ENCODE measurements at places on chromosomes 2 and 18. TPM values are rescaled to one million over a fixed set of nuclear protein-coding genes. Genes with fewer than 3 reads are reported as not detected.

- peak; percentile 26 for DNase-seq
Measured at GRCh38 chr2:216694082-216694825, 1.1 kb downstream of the IGFBP5 start.

DNA sequence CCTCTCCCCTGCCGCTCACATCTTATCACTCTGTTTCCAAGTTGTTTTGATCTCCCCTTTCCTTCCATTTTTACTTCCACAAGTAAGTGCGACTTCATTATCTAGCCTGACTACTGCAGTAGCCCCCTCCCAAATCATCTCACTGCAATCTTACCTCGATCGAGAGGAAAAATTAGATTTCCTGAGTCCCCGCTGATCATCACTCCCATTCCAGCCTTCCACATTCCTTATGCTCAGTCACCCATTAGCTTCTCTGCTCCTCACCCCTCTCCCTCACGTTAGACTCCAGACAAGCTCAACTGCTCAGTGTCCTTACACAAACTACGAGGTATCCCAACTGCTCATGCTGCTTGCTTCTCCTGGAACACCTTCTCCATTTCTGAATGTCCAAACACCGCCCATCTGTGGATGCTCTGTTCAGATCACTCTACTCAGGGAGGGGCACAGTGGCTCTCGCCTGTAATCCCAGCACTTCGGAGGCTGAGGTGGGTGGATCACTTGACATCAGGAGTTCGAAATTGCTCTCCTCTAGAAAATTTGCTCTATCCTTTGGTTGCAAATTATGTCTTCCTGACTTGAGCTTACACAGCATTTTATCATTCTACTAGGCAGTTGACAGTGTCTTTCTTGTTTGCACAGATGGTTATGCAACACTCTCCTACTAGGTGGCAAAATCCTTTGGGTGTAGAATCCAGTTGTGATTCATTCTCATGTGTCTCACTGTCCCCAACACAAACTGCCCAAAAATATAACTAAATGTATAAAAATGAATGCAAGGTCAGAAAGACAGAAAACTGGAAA, 96.5 kb downstream of the INO80D start:
- DNase-seq: no peak

DNA sequence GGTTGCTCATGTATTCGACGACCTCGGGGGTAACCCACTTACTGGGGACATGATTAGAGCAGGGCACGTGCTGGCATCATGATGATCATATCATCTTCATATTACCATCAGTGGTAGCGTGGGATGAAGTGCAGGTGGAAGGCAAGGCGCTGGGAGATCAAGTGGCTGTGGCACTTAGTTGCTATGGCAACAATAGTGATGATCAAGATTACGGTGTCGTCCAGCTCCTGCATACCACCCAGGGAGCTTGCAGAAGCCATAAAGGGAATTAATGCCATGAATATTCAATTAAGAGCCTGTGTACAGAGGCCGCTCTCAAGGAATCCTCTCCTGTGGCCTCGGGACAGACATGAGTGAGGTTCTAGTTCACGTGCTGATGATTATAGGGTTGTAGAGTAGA, 237.2 kb upstream of the COPS8 start:
- no peak for DNase-seq

GRCh38 chr2:61763605-61764034, 90.2 kb downstream of the FAM161A start:
- DNase-seq: no peak

- DNase-seq: peak; percentile 30
Measured at GRCh38 chr2:28750316-28751251, 1.0 kb upstream of the PPP1CB start.

DNA sequence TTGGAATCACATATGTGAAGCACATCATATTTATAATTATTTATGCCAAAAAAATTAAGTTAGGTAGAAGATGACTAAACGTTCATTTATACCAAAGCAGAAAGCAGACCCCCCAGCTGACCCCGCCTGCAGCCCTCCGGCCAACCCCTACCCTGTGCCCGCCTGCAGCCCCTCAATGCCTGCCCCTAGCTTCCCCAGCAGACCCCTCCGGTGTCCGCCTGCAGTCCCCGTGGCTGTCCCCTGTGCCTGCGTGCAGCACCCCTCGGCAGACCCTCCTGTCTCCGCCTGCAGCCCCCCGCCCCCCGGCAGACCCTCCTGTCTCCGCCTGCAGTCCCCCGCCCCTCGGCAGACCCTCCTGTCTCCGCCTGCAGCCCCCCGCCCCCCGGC, 136.2 kb downstream of the NFATC1 start:
- no peak for DNase-seq

- DNase-seq: no peak
Measured at GRCh38 chr2:64348386-64349130, 105.4 kb upstream of the LGALSL start.

GRCh38 chr2:121220995-121221394, 64.0 kb downstream of the TFCP2L1 start:
- peak; percentile 70 for DNase-seq

DNA sequence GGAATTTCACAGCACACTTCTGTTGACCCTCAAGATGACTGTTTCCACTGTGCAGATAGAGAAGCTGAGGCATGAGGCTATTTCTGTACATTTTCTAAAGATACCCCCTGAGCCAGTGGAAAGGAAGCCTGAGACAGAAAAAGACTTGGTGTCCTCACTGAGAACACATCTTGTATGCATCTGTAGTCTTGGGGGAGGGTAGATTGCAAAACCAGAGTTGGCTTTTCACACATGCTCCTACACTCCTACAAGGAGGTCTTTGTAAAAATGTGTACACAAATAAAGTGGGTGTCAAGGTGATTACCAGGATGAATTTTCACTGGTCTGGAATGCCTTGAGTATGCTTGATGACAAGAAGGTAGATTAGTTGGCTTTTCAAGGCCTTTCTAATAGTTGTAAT, 98.0 kb downstream of the KCTD18 start:
- peak; percentile 20 for DNase-seq

DNA sequence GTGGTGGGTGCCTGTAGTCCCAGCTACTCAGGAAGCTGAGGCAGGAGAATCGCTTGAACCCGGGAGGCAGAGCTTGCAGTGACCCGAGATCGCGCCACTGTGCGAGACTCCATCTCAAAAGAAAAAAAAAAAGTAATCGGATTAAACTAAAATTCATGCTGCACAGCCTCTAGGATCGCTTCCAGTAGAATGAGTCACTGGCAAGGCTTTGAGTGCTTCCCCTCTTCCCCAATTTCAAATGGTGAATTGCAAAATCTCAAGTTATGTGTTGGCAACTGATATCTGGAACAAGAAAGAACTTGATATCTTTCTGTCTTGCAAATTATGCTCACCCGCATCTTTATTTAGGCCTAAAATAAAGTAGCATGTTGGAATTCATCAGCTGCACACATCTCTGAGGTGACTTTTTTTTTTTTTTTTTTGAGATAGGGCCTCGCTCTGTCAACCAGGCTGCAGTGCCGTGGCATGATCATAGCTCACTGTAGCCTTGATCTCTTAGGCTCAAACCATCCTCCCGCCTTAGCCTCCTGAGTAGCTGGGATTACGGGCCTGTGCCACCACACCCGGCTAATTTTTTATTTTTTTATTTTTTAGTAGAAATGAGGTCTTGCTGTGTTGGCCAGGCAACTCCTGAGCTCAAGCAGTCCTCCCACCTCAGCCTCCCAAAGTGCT, 12.7 kb downstream of the TTC39C start:
- peak; percentile 90 for DNase-seq

DNA sequence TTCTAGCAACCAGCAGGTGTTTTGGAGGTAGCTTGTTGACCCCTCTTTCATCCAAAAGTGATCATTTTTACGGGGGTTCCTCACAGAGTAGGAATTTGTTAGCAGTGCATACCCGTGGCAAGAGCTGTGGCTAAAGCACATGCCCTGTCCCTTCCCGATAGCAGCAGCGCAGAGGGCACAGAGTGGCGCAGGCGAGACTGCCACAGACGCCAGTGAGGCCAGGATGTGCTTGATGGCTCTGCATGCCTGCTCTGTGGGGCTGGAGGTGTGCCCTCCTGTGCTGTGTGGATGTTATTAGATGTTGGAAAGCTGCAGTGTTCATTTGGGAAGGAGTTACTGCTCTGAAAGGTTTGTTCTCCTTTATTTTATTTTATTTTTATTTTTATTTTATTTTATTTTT, 153.6 kb downstream of the FAM210A start:
- DNase-seq: no peak

DNA sequence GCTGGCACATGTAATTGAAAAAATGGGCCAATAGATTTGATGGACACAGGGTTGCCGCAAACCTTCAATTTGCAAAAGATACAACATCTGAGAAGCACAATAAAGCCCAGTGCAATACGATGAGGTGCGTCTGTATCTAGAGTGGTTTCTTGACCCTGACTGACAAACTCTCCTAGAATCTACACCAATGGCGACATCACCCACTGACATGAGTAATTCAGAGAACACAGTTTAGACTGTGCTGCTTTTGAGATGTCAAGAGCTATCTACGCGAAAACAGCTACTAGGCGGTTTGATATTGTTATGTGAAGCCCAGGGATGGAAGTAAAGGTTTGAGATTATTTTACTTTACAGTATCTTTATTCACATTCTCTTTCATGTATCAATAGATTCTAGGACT, 104.9 kb downstream of the EIPR1 start:
- no peak for DNase-seq

DNA sequence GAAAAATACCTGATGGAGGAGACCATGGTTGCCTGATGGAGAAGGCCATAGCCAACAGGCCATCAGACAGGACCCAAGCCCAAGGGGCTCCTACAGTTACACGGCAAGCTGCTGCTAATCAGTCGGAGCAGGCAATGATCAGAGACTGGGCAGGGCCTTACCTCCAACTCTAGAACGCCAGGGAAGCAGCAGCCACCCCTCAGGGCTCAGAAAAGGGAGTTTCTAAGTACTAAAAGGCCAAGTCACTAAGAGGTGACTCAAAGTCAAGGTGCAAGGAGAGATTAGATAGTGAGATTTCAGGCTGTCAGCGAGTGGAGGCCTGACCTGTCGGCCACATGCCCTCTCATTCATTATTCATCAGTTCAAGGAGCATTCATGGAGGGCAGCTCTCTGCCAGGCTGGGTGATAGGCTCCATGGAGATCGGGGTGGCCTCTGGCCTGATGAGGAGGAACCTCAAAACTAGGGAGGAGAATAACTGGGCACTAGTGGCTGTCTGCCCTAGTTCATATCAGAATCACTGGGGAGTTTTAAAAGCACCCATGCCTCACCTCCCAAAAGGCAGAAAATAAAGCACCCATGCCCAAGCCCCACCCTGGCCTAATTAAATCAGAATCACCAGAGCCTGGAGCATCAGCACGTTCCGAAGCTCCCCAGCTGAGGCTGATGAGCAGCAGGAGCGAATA, 3.6 kb downstream of the VIL1 start:
- DNase-seq: no peak

Gene TMEM182
- 3.1 TPM for polyA plus RNA-seq

Gene TMEM247
- polyA plus RNA-seq: not detected

Gene RAMP1
- polyA plus RNA-seq: 2.6 TPM

Gene POTEC
- not detected for polyA plus RNA-seq

Gene RGPD3
- polyA plus RNA-seq: 0.08 TPM
